NCI-H1930 (cell line): ENCODE measurements at places on chromosomes 1 and 21.

DNA sequence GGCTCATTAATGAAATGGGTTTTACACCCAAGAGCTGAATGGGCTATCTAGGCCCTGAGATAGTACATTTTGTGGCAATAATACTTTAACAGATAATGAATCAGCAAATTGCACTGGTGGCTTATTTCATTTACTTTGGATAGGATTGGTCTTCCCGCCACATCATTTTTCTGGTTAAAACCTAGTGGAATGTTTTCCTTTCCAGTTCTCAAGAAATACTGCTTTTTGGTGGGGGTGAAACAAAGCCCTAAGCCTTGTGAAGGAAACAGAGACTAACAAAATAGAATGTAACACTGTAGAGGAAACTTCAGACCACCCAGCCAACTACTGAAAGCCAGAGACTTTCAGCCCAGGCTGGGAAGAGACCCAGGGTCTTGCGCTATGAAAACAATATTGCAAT, 172.2 kb downstream of the HHIPL2 start:
- DNase-seq, result no peak

DNA sequence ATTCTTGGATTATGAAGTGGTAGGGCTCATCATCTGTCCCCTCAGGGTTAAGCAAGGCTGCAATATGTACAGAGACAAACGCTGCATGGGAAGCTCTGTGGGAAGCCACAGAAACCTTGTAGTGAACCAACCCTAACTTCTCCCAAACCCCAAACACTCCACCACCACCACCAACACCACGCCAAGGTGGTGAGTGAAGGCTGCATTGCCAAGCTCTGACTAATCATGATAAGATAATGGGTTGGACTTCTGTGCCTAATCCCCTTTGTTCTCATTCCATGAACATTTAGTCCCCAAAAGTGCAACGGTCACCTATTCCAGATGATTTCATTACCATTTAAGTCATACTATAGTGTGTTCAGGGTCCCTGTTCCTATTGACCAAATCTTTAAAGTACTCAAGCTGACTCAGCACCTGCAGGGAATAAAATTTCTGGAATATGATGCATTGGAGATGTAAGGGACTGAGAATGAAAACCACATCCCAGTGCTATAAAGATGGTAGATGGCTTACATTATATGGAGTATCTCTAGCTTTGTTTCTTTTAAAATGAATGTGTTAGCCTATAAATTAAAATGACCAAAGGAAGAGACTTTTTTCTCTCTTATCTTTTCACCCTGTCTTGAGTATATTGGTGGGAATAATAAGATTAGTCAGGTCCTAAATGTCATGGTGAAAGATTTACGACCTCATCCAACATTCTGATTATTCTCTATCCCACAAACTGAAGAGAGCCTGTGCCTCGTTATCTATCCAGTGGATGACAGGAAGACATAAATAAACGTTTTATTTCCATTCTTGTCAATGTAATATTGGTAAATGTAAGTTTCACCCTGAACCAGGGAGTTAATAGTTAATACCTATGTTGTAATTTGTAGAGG, 22.6 kb upstream of the PLD5 start:
- DNase-seq, result no peak

DNA sequence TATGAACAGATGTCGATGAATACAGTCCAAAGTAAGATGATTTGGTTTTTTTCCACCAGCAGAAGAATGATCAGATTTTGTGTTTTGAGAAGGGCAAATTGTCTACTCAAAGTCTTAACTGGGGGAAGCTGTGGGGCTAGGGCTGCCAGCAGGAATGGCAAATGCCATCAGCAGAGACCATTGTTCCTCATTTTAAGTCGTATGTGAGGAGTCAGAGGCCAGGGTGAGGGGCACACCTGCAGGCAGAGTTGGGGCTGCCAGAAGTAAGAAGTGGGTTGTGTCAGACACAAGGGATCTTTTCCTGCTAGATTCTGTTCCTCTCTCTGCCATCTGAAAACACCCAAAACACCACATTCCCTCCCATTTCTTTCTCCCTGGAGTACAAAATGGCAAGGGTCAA, 8.7 kb downstream of the PARK7 start:
- no peak for DNase-seq

GRCh38 chr1:203999618-204000017, 73.3 kb upstream of the SOX13 start:
- DNase-seq, result no peak

DNA sequence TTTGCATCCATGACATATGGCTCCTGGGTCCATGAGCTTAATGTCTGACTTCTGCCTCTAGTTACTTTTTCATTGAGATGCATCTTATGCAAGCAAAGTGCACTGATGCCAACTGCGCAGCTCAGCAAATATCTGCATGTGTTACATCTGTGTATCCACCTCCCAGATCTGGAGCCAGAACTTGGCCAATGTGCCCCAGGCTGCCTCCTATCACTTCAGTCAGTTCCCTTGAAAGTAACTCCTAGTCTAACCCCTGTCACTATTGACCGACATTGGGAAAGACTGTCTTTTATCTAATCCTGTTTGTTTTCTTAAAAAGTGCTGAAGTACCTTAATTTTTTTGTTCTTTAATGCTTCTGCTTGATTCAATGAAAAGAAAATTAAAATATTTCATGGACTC, 19.3 kb upstream of the UBL4B start:
- no peak for DNase-seq

- DNase-seq, result no peak
Observed at GRCh38 chr1:231708394-231708793, 81.8 kb downstream of the DISC1 start.

DNA sequence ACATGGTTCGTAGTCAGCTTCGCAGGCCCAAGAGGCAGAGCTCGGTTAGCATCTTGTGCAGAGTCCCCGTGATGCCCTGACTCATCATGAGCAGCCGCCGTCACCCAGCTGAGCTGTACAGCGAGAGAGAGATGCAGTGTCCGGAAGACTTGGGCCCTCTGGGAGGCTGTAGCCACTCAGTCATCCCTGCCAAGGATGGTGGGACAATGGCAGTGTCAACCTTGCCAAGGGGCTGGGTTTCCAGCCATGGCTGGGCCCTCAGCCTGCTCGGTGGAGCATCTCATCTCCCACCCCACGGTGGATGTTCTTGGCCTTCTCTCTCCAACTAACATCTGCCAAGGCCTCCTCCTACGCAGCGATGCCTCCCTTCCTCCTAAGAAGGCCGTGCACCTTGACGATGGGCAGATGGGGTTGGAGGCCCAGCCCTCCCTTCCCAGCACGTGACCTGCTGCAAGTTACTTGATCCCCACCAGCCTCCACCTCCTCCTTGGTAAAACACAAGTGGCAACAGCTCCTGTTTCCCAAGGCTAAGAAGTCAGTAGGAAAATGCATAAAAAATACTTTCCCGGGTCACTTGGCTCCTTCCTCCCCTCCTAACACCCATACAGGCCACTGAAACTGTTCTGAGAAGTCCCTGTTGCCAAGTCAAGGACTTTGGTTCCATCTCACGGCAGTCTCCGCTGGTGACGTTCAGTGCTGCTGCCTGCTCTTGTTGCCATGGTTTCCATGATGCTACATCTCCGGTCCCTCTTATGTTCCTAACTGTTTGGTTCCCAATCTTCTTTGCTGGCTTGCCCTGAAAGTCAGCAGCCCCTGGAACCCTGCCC, 384.7 kb upstream of the VAMP3 start:
- no peak for DNase-seq

DNA sequence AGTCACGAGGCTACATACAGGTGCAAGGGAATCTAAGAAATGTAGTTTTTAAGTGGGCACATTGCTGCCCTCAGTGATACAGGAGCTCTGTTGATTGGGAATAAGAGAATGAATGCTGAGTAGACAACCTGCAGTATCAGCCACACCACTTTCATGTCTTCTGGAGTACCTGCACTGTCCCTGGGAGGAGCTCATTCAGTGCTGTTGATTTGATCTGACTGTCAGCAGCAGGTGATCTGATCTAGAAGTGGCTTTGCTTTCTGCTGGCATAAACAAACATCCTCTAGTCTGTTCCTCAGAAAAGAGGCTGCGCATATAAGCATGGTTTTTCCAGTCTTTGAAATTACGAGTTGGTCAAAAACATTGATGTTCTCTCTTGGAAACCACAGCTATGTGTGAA, 35.5 kb upstream of the LRRC52 start:
- no peak for DNase-seq

DNA sequence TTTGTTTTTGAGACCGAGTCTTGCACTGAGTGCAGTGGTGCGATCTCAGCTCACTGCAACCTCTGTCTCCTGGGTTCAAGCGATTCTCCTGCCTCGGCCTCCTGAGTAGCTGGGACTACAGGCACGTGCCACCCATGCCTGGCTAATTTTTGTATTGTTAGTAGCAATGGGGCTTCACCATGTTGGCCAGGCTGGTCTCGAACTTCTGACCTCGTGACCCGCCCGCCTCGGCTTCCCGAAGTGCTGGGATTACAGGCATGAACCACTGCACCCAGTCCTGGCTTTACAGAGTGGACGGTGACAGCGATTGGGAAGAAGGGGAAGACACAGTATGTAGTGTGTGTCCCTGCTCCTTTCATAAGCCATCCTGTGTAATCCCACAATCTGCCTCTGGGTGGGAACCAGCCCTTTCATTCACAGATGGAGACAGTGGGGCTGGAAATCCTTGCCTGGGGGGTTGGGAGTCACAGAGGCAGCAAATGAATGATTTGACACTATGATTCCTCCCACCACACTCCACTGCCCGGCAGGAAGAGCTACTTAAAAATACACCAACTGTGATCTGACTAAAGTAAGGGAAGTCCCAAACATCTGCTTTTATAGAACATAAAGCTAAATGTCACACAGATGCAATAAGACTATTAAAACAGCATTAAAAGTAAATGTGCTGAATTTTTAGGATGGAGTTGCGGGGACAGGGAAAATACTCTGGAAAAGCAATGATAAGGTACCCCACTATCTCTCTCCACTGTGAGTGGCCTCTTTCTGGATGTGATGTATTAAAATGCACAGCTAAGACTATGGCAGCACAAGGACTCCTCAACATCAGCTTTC, 4.5 kb downstream of the PARP1 start:
- no peak for DNase-seq

DNA sequence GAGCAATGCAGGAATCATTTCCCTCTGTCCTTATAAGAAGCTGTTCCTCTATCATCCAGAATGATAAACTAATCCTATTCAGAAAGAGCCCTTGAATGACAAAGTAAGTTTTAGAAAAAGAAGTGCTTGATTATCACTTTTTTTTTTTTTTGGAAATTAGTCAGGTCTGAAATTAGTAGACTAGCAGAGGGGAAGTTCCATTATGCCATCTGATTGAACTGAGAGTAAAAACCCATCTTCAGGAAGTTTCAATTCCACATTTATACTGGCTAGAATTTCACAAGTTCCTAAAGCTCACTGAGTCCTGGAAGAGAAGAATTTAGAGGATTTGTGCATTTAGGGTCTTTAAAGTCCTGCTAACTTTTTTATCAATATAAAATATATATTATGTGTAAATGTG, 128.8 kb upstream of the COA6 start:
- no peak for DNase-seq

GRCh38 chr1:201455098-201455497, 13.9 kb downstream of the PHLDA3 start:
- DNase-seq, result no peak

- DNase-seq, result no peak
Observed at GRCh38 chr1:5151511-5151910, 497.1 kb downstream of the AJAP1 start.

DNA sequence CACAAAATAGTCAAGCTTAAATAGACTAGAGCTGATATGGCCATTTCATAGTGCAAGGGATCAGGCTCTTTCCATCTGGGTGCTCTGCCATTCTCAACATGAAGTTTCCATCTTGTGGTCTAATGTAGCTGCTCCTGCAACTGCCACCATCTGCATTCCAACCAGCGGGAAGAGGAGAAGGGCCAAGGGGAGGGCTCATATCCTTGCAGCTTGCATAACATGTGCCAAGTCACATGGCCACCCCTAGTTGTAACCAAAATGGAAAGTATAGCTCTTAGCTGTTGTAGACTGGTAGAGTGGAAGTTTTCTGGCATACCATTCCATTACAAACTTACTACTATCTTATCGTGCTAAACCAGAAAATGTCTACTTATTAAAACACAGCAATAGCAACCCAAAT, 38.9 kb upstream of the IVNS1ABP start:
- no peak for DNase-seq

DNA sequence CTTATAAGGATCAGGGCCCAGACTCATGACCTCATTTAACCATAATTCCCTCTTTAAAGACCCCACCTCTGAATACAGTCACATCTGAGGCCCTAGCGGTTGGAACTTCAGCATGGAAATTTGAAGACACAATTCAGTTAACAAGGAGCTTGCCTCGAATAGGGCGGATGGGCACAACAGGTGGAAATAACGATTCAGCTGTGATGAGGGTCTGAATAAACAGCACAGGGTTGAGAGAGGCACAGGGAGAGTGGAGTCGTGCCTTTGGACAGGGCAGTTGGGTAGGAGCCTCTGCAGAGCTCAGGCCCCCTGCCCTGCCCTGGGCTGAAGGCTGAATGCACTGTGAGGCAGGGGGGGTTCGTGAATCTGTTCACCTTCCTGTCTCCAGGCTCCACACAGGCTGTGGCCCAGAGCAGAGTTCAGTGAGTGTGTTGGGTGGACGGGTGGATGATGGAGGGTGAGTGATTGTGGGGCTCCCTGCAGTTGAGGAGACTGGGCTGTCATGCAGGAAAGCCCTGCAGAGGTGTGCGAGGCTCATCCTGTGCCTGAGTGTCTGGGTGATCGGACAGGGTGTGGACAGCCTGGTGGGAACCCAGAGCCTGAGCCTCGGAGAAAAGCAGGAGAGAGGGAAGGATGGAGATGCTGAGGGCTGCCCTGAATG, 243.1 kb downstream of the FOXD2 start:
- DNase-seq, result no peak

DNA sequence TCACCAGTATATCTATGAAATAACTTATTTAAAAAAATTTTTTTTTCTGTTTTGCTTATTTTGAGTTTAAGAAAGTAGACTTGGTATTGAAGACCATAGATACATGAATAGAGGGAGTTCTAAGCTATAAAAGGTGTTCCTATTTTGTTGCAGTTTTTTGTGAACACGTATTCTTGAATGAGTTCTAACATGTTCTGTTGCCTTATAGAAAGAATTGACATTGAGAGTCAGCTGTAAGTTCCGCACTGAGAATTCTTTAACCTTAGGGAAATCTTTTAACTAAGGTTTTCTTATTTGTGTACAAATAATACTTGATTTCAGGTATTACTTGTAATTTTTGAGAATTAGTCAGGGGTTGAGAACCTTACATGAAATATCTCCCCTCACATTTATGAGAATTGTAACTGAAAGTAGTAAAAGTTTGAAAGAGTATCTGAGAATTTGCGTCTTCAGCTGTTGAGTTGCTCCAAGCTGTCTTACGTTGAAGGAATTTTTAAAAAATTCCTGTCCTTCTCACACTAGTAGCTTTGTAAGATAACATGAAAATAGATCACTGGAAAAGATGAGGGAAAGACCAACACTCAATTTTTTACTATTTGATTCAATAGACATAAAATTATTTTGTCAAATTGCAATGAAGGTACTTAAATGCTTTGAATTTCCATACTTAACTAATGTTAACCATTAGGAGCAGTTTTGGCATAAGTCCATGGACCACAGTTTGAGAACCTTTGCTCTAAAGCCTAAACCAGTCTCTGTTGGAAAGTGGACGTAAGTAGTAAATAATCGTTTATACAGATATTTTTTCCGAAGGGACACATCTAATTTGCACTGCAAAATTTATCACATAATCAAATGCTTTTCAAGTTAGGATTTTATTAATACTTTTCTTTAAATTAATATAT, 3.8 kb downstream of the DR1 start:
- no peak for DNase-seq

- no peak for DNase-seq
Observed at GRCh38 chr1:33126411-33127000, 45.6 kb downstream of the AZIN2 start.
